ENCODE measurements at places on chromosomes 5 and 9. TPM values are rescaled to one million over a fixed set of nuclear protein-coding genes. Genes with fewer than 3 reads are reported as not detected.

The PCDHGB6 gene
- 1.1 TPM for total RNA-seq

The CARTPT gene
- not detected for total RNA-seq

The IFNB1 gene
- total RNA-seq, result not detected

GRCh38 chr5:35149041-35149440 is 81.2 kb downstream of the PRLR start:
- H3K36me3 ChIP-seq, result no peaks in the 10 kb centered on the region
- DNase-seq, result no peak
- H3K27ac ChIP-seq, result no peak overlapping the region
- no peaks in the 10 kb centered on the region for H3K4me1 ChIP-seq
- peaks cover 11% of the 10 kb centered on the region for H3K27me3 ChIP-seq

DNA sequence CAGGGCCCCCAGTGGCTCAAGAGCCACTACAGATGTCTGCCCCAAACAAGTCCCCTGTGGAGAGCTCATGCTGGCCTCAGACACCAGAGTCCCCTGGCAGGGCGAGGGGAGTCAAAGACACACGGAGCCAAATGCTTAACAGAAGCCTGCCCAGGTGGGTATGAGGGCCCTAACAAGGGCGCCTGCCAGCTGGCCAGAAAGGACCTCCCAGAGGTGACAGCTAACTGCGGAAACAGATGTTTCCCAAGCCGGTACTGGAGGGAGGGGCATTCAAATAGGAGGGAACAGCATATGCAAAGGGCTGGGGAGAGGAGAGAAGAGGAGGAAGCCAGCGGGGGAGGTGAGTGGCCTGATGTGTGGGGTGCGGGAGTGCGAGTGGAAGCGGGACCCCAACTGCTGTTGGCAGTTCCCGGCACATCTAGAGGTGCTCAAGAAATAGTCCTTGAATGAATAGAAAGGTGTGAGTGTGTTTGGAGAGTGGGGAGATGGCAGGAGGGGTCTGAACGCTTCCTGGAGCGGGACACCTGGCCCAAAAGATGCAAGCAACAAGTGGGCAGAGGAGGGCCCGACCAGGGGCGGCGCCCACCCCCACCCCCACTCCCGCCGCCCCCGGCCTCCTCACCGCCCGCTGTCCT is 824 bp downstream of the MXD3 start:
- DNase-seq, result peak; percentile 76
- peak overlapping the region; percentile 96 for H3K4me3 ChIP-seq
- H3K27ac ChIP-seq, result peak overlapping the region; percentile 55
- H3K4me1 ChIP-seq, result peaks cover 43% of the 10 kb centered on the region
- no peaks in the 10 kb centered on the region for H3K27me3 ChIP-seq

GRCh38 chr5:173741729-173742431 is 125.4 kb upstream of the BOD1 start:
- H3K27me3 ChIP-seq, result peaks cover 9% of the 10 kb centered on the region
- H3K4me1 ChIP-seq, result no peaks in the 10 kb centered on the region
- H3K36me3 ChIP-seq, result no peaks in the 10 kb centered on the region
- H3K27ac ChIP-seq, result no peak overlapping the region
- no peak overlapping the region for H3K4me3 ChIP-seq

GRCh38 chr9:93061791-93062763 is 3.6 kb downstream of the SUSD3 start:
- H3K4me3 ChIP-seq, result no peak overlapping the region
- no peaks in the 10 kb centered on the region for H3K36me3 ChIP-seq
- H3K4me1 ChIP-seq, result peaks cover 62% of the 10 kb centered on the region
- H3K27ac ChIP-seq, result peak overlapping the region; percentile 48
- no peak for DNase-seq
